ENCODE measurements at places on chromosomes 7 and 10.
A peak's percentile ranks its signal among the peaks of the same experiment; 100 is the strongest.

DNA sequence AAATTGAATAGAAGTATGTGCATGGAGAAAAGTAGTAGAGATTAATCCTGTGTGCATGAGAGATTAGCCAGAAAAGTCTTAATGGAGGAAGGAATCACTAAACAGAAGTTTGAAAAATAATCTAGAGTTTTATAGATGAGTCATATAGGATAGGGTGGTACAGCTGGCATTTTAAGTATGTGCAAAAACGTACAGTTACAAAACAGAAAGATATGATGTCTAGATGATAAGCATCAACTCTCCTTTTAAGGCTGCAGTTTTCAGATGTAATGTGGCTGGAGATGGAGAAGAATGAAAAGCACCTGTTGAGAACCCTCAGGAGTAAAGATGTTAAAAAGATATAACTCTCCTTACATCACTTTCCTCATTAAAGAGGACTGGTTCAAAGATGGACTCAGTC lies 271.3 kb downstream of the STK31 start:
- no peak for DNase-seq

DNA sequence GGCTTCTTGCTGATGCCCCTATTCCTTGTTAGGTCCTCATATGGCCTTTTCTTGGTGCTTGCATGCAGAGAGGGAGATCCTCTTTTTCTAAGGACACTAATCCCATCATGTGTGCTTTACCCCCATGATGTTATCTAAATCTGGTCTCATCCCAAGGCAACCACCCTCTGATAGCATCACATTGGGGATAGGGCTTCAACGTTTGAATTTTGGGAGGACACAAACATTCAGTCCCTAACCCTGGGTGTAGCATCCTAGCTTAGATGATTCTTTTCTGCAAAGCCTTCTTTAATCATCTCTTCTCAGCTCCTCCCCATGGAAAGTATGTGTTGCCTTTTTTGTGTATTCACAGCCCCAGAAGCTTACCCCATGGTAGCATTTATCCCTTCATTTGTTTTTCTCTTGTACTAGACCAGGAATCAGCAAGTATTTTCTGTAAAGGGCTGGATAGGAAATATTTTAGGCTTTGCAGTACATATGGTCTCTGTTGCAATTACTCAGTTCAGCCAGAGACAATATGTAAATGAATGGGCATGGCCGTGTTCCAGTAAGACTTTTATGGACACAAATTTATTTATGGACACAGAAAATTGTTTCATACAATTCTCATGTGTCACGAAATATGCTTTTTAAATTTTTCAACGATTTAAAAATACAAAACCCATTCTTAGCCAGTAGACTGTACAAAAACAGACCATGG lies 101.5 kb upstream of the CSTF2T start:
- no peak for DNase-seq

DNA sequence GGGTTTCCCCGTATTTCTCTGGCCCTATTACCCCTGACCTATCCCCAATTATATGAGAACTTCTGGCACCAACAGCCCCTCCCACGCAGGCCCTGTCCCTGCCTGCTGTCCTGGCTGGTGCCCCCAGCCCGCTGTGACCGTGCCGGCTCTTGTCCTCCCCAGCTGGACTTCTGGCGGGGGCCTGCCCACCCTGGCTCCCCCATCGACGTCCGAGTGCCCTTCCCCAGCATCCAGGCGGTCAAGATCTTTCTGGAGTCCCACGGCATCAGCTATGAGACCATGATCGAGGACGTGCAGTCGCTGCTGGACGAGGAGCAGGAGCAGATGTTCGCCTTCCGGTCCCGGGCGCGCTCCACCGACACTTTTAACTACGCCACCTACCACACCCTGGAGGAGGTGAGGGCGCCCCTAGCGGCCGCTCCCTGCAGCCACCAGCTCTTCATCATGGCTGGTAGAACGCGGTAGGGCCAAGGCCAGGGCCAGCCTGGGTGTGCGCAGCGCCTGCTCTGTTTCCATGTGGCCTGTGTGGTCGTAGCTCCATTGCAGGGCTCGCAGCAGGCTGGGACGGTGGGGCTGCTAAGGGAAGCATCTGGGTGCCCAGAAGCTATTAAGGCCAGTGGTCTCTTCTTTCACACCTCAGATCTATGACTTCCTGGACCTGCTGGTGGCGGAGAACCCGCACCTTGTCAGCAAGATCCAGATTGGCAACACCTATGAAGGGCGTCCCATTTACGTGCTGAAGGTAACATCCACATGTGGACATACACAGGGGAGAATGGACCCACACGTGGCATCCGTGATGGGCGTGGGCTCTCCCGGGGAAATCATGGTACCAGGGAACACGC lies 1.4 kb downstream of the CPA1 start:
- no peak for DNase-seq

GRCh38 chr10:1102416-1102815 lies 46.2 kb downstream of the WDR37 start:
- no peak for DNase-seq

- no peak for DNase-seq
These were observed 13.1 kb downstream of the FZD9 start for GRCh38 chr7:73446682-73447081.

GRCh38 chr10:129926066-129927055 lies 37.7 kb downstream of the EBF3 start:
- DNase-seq = no peak

- no peak for DNase-seq
These were observed 65.2 kb upstream of the ITPRID1 start for GRCh38 chr7:31448649-31449048.

DNA sequence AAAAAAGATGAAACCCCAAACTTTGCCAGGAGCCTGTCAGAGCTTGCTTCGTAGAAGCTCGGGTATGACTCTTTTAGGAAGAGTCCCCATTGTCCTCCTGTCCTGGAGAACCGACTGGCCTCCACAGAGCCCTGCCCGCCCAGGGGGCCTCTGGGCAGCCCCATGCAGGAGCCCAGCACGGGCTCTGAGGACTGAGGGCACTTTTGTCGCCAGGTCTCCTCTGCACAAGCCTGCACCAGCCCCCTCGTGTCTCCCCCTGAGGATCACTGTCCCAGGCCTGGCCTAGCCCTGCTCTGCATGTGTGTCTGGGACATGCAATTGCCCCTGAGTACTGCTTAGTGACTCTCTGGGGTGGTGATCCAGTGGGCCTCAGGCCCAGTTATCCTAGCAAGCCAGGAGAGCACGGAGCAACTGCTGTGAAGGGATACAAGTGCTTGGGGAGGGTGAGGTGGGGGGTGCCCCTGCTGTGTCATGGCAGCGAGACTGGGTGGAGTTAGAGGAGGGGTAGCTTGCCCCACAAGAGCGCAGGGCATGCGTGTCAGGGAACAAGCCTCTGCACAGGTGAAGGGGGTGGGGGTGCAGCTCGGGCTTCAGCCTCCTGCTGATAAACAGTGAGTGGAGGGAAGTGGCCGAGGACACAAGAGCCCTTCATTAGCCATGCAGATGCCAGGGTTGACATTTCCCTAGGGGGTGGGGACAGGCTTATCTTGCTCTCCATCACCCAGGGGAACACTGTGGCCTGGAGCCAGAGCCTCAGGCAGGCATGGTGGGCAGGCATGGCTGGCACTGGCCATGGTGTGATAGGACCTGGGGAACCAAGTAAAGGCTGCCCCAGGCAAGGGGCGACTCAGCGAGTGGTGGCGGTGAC lies 143.4 kb downstream of the C10orf105 start:
- DNase-seq = no peak

DNA sequence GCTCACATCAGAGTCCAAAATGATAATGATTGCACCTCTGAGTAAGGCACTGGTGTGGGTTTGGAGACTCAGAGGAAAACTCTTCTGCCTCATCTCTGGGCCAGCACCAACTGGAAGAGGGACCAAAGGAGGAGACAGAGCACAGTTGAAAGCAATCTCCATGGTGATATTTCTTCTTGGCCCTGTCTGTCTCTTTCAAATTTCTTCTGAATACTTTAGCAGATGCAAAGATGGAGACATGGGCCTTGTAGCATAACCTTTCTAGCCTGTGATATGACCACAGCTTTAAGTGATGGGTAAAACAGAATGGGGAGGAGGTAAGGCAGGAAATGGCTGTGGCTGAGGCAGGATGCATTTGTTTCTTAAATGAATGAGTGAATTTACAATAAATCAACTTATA lies 12.2 kb upstream of the GIMAP7 start:
- DNase-seq = peak; percentile 66

- no peak for DNase-seq
These were observed 116.6 kb downstream of the NEURL1 start for GRCh38 chr10:103610083-103610472.

GRCh38 chr7:122746948-122747347 lies 44.2 kb upstream of the RNF148 start:
- no peak for DNase-seq

DNA sequence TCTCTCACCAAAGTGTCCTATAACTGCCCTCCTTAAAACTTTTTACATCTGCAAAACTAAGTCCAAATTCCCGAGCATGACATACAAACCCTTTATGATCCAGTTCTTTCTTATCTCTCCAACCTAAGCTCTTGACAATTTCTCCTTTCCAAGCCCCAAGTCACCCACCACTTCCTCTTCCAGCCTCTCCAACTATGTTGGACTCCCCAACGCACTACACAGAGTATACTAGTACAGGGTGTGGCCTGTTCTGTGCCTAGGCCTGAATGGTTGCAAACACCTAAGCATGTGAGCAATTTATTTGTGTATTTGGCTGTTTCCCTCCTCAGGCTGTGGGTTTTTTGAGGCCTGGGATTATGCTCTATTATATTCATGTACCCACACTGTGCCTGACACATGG lies 101.2 kb upstream of the APBB1IP start:
- no peak for DNase-seq

DNA sequence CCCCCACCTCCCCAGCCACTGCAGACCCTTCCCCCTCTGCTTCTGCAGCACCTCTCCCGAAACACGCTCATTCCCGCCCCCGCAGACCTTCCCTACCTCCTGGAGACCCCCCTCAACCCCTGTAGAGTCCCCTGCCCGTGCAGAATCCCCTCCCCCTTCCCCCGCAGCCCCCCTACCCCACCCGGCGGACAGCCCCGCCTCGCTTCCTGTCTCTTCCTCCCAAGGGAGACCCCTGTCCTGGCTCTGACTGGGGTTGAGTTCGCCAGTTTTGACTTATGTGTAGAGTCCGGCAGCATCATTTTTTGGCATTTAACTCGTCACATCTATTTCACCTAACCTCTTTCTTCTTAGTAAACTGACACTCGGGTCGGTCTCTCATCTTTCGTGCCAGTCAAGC lies 54.0 kb downstream of the ALOX5 start:
- no peak for DNase-seq

- no peak for DNase-seq
These were observed 45.0 kb downstream of the ZCCHC24 start for GRCh38 chr10:79400146-79401004.

GRCh38 chr7:1099637-1100036 lies 11.7 kb downstream of the GPER1 start:
- no peak for DNase-seq

DNA sequence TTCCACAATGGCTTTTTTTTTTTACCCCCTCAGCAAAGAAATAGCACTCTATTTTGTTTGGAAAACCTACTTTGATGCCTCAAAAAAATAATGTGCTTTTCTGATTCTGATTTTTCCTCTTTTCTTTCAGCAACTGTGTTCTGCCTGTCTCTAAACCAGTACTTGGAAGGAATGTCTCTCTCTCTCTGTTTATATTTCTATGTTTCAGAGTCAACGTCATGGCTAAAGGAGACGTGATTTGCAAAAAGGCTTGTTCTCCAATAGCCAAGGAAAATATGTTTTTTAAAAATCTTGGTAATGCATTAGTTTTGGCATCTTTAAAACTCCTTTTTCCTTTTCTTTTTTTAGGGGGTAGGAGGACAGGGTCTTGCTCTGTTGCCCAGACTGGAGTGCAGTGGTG lies 56.0 kb upstream of the SDK1 start:
- DNase-seq = no peak

GRCh38 chr10:105800641-105801040 lies 1159.6 kb downstream of the SORCS3 start:
- no peak for DNase-seq

DNA sequence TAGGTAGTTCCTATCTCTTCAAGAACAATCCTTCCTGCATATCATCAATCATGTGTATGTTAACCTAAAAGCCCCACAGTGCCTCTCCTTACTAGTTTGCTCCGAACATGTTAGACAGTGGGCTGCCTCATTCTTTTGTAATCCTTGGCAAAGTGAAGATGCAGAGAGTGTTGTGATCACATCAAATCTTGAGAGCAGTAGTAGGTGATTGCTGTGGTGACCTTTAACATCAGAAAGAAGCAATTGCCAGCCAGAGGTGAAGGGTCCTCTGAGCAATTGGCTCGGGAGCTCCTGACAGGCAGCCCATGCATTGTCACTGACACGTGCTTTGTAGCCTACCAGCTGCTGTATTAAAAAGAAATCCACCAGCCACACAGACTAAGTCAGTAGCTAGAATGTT lies 19.6 kb upstream of the GSTK1 start:
- DNase-seq = no peak

DNA sequence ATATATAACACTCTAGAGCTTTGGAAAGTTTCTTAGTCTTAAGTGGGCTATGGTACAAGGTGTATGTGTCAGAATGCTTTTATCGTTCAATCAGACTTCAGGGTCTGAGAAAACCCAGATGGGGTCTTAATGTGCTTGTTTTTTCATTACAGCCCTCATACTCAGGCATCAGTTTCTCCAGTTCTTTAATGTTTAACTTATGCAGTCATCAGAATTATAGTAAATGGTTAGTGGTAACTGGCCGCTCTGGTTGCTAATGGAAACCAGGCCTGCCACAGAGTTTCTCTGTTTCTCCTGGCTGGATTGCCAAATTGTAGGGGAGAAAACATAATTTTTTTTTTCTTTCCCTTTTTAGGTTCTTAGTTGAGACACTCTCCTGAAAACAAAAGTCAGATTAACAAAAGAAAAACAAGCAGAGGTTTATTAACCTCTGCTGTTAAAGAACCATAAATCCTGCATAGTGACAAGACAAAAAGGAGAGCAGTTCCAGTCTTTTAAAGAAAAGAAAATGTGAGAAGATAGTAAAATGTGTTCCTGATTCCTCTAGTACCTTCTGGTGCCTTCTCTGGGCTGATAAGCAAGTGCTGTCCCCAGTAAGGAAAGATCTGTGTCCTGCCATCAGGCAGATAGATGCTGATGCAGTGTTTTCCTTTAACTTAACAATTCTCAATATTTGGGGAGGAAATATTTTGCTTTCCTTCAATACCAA lies 21.5 kb upstream of the GHITM start:
- no peak for DNase-seq

Data from central memory CD4-positive, alpha-beta T cell (primary cell).